T-helper 22 cell (primary cell): ENCODE measurements at places on chromosomes 1 and 21.

- DNase-seq, result no peak
Observed at GRCh38 chr1:108691128-108691941, 775 bp upstream of the PRPF38B start.

- DNase-seq, result no peak
Observed at GRCh38 chr1:4699376-4700301, 45.2 kb downstream of the AJAP1 start.

DNA sequence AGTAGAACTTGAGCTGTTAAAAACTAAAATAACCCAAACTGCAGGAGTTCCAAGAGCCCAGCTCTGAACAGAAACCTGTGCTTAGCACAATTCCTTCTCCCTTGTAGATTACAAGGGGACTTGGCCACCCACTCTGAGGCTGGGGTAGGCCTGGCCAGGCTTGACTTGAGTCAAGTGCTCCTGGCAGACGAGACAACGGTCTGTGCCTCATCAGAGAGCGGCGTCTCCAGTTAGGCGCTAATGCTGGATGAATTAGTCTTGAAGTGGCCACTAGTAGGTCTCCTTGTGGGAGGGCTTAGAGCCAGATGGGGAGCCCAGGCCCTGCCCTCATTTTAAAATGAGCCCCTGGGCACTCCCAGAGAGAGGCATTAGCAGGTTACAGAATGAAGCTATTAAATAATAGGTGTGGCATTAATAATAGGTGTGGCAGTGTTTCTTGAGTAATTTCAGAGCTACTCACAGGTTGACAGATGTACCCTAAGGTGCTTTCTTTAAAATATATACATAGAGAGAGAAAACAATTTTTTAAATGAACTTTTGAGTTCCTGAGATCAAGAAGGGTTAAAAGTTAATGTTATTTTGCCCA lies 1.1 kb downstream of the EEIG2 start:
- peak; percentile 45 for DNase-seq

- DNase-seq, result no peak
Observed at GRCh38 chr1:235951661-235952060, 85.0 kb upstream of the LYST start.

GRCh38 chr1:2433196-2433595 lies 20.8 kb upstream of the PEX10 start:
- no peak for DNase-seq

DNA sequence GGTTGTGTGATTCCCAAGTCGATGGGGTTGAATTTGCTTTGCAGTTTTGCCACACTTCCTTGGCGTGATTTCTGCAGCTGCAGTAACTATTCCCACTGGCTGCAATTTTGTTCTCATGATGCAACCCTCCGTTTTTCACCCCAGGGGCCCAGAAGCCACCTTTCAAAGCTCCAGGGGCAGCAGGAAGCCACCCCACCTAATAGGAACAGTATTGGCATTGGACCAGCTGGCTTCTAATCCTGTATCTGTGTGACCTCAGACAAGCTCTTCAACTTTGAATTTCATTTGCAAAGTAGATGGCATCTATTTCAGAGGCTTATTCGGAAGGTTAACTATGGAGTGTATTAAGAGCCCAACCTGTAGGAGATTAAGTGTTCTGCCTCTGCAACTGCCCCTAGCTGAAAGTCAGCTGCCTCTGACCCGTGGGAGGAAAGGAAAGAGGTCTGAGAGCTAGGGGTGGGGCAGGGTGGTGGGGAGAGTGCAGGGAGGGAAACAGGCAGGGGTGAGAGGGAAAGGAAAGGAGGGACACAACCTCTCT lies 12.6 kb downstream of the C1orf115 start:
- DNase-seq, result no peak

GRCh38 chr1:36093929-36094328 lies 5.2 kb downstream of the ADPRS start:
- DNase-seq, result no peak

- DNase-seq, result no peak
Observed at GRCh38 chr1:228073857-228074545, 8.5 kb upstream of the ARF1 start.

GRCh38 chr1:84090447-84091245 lies 53.4 kb upstream of the PRKACB start:
- no peak for DNase-seq

DNA sequence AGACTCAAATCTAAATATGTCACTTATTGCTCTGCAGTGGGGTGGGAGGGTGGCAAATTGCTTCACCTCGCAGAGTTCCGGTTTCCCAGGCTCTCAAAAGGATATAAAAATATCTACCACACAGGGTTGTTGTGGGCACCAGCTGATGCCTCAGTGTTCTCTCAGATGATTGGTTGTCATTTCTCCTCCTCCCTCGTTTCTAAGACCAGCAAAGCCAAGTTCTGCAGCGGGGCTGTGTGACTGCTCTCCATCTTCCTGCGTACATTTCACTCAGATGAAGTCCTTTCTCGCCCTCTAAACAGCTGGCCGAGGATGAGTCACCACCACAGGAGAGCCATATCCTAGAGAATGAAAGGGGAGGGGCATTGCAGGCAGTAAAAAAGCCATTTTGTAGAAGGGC lies 35.0 kb upstream of the VWA5B1 start:
- no peak for DNase-seq

DNA sequence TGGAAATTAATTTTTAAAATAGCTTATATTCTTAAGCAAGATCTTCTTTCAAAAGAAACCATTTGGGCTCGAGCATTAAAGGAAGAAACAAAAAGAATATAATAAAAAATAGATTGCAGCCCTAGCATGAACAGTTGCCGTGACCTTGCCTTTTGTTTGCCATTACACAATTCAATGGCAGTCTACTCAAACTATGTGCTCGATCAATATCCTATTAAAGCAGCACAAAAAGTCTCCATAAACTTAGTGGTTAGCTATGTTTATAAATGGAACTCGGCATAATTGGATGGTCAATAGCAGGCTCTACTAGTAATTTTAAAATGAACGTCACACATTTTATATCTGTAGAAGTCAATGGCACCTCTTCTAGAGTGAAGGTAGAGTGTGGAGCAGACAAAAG lies 256.5 kb downstream of the NFIA start:
- DNase-seq, result no peak

- DNase-seq, result no peak
Observed at GRCh38 chr1:115456441-115456961, 118.5 kb upstream of the NGF start.

- no peak for DNase-seq
Observed at GRCh38 chr1:112063781-112064728, 74.6 kb upstream of the KCND3 start.
